Fibroblast of lung (primary cell): ENCODE measurements at places on chromosomes 3 and 15. TPM values are rescaled to one million over a fixed set of nuclear protein-coding genes. Genes with fewer than 3 reads are reported as not detected.

The TTC23 gene
- polyA plus RNA-seq, result 3.5 and 4.1 TPM in 2 replicates

GRCh38 chr3:15536856-15537255, 15.3 kb upstream of the COLQ start:
- no peak for DNase-seq

DNA sequence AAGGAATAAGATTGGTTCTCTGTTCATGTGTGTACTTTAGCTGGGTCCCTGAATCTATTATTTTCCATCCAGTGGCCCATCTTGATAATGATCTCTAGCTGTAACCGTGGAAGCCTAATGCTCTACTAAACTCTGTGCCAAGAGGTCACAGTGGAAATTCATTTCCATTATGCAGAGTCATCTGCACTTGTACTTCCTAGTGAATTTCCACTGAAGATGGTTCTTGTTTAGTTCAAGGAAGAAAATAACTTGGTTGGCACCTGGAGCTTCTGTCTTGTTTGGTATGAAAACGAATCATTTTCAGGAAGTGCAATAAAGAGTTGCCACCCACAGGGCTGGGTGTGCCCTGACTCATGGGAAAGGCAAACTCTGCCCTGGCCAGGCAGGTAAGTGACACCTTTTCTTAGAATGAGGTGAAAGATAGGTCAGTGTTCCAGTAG, 10.3 kb downstream of the LPP start:
- DNase-seq, result no peak

DNA sequence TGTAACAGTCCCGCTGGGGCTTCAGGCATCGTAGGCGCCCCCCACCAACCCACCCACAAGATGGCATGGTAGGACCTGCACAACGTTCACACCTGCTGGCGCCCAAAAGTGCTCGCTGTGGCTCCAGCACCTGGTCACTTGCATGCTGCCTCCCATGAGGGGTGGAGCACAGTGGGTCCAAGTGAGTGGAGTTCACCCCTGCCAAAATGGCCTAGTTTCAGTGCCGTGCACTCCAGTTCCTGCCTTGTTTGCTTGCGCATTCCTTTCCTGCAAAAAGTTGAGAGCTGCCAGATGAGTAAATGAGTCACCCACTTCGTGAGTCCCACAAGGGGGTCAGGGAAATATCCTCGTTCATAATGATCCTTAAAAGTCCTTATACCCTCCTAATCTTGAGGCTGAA, 788.7 kb upstream of the DPPA4 start:
- DNase-seq, result peak; percentile 53

- no peak for DNase-seq
These were observed 5.8 kb upstream of the SLC6A20 start for GRCh38 chr3:45802146-45802545.

DNA sequence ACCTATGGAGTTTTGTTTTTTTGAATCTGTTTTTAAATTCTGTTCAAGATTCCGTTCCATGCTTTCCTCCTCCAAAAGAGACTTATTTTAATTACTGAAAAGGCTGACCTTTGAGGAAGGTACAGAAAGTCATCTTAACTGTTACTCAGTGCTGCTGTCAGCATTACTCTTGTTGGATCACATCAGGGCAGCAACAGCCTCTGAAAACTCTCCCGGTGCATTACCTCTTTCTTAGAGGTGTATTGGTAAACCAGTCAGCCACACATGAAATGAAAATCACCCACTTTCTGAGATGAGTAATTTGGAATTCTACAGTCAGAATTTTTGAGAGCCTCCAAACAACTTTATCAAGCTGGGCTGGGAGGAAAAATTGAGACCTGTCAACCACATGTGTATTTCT, 88.5 kb upstream of the LIMD1 start:
- no peak for DNase-seq

DNA sequence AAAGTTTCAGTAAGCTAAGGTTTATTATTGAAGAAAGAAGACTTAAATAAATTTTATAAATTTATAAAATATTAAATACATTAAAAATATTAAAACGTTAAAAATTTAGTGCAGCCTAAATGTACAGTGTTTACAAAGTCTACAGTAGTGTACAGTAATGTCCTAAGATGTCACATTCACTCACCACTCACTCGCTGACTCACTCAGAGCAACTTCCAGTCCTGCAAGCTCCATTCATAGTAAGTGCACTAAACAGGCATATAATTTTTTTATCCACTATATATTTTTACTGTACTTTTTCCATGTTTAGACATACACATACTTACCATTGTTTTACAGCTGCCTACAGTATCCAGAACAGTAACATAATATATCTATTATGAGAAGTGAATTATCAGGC, 51.5 kb downstream of the TJP1 start:
- DNase-seq, result peak; percentile 63

- DNase-seq, result no peak
These were observed 55.6 kb upstream of the SKOR1 start for GRCh38 chr15:67769497-67770357.

- peak; percentile 53 for DNase-seq
These were observed 8.4 kb upstream of the PLA2G4D start for GRCh38 chr15:42102646-42103235.

- no peak for DNase-seq
These were observed 55.5 kb upstream of the MRPS22 start for GRCh38 chr3:139288266-139288821.

The LRRC15 gene
- polyA plus RNA-seq, result 0.58 and 0.91 TPM in 2 replicates

DNA sequence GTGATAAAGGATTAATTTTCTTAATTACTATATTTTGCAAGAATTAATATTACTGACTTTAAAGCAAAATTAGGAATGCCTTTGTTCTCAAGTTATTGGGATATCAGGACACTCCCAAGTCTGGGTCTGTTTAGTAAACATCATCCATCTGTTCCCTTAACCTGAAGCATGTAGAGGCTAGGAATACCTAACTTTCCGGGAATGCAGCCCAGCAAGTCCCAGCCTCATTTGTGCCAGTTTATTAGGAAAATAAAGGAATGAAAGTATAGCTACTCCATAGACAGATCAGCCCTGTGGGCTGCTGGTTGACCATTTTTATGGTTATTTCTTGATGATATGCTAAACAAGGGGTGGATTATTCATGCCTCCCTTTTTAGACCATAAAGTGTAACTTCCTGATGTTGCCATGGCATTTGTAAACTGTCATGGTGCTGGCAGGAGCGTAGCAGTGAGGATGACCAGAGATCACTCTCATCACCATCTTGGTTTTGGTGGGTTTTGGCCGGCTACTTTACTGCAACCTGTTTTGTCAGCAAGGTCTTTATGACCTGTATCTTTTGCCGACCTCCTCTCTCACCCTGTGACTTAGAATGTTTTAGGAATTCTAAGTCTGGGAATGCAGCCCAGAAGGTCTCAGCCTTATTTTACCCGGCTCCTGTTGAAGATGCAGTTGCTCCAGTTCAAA, 540.2 kb downstream of the NAALADL2 start:
- no peak for DNase-seq

The GRK7 gene
- not detected in 2 replicates for polyA plus RNA-seq

DNA sequence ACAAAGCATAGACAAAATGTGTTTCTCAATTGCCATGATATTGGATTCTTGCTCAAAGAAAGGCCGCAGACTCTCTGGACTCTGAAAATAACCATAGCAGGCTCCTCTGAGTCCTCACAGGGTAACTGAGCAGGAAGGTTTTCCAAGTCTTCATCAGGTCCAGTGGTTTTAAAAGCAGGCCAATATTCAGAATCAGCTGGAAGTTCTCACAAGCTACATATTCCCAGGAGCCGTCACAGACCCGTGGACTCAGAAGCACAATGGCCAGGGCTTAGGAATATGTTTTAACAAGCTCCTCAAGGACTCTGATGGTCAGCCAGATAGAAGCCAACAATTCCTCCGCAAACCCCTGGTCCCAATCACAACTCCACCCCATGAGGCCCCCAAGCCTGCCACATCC, 256.1 kb upstream of the ADAMTS9 start:
- DNase-seq, result no peak

GRCh38 chr3:173584838-173585831, 187.6 kb downstream of the NLGN1 start:
- peak; percentile 79 for DNase-seq

The C3orf52 gene
- polyA plus RNA-seq, result 1.5 and 3.7 TPM in 2 replicates

DNA sequence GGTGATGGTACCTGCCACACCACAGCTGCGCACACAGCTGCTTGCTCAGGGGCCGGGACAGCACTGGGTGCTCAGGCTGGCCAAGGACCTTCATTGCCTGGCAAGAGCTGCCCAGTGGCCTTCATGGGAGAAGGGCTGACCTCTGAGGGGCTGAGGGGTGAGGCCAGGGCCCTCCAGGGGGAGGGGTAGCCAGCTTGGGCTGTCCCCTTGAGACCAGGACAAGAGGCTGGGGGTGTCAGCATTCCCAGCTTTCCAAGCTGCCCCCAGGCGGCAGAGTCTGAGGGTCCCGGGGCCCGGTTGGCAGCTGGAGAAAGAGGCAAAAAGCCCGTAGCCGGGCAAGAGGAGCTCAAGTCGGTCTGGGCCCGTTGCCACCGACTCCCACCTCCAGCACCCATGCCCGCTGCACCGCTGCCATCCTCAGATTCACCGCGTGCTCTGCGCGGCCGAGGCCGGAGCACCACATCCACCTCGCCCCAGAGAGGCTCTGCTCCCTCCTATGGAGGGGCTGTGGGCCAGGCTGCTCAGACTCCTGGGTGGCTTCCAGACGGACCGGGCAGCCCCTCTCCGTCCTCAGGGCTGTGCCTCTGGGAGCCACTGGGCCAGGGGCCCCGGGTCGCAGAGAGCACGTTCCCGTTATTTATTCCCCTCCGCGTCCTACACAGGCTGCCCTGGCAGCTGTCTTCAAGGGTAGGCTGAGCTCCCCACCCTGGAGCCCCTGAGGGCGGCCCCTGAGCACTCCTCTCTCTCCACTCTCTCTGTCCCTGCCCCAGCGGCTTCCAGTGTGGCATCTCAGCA, 51.5 kb downstream of the PLXNA1 start:
- DNase-seq, result no peak

The CCR8 gene
- polyA plus RNA-seq, result not detected in 2 replicates

The ADAMTS9 gene
- 0.69 and 0.82 TPM in 2 replicates for polyA plus RNA-seq

DNA sequence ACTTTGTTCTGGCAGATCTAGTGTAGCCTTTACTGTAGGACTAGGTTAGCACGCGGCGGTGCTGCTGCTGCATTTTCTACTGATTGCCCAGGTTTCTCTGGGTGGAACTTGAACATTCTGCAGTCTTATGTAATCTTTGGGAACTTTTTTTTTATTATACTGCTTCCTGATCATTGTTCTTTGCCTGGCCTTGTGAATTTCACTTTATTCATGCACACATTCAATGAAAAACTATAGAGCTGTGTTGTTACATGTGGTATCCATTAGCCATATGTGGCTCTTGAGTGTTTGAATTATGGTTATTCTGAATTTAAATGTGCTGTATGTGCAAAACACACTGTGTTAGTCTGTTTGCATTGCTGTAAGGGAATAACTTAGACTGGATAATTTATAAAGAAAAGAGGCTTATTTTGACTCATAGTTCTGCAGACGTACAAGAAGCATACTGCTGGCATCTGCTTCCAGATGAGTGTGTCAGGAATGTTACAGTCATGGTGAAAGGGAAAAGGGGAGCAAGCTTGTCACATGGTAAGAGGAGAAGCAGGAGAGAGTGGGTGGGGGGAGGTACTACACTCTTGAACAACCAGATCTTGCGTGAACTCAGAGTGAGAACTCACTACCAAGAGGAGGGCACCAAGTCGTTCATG, 26.5 kb downstream of the MEF2A start:
- peak; percentile 58 for DNase-seq

DNA sequence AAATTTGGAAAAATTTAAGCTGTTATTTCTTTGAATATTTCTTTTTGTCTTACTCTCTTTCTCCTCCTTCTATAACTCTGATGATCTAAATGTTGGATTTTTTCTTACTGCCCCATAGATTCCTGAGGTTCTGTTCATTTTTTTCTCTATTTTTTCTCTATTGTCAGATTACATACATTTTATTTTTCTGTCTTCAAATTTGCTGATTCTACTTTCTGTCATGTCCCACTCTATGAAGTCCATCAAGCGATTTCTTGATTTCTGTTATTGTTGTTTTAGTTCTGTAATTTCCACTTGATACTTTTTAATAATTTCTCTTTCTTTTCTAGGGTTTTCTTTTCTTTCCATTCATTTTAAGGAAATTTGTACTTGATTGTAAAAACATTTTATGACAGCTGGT, 83.7 kb upstream of the THRB start:
- no peak for DNase-seq

DNA sequence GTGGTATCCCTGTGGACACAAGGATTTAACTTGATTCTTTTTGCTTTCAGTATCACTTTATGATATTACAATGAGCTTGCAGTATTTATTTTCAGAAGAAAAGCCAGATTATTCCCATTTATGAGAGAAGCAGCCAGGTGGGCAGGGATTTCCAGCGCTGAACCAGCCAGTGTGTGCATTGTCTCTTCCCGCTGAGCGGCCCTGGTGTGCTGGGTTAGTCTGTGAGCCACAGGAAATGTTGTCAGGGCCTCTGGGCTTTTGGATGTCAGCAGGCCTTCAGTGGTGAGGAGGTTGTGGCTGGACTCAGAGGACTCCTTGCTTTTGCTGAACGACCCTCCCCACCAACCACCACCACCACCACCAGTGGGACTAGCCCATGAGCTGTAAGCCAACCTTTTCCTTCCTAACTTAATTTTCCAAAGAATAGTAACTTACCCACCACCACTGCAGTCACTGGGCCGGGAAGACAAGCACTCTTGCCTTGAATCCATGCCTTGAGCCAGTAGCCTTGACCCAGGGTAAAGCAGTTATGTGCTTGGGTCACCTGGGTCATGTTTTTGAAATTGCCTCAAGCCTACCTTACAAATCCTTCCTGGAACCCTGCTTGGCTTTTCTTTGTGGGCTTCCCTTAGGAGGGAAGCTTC, 33.1 kb downstream of the FLNB start:
- no peak for DNase-seq

The ZNF662 gene
- polyA plus RNA-seq, result 0.69 and 1.2 TPM in 2 replicates

GRCh38 chr3:16290007-16290826, 25.2 kb downstream of the OXNAD1 start:
- peak; percentile 44 for DNase-seq

The GOLGA8T gene
- polyA plus RNA-seq, result 0.03 TPM in 1 of 2 replicates, not detected in the other

DNA sequence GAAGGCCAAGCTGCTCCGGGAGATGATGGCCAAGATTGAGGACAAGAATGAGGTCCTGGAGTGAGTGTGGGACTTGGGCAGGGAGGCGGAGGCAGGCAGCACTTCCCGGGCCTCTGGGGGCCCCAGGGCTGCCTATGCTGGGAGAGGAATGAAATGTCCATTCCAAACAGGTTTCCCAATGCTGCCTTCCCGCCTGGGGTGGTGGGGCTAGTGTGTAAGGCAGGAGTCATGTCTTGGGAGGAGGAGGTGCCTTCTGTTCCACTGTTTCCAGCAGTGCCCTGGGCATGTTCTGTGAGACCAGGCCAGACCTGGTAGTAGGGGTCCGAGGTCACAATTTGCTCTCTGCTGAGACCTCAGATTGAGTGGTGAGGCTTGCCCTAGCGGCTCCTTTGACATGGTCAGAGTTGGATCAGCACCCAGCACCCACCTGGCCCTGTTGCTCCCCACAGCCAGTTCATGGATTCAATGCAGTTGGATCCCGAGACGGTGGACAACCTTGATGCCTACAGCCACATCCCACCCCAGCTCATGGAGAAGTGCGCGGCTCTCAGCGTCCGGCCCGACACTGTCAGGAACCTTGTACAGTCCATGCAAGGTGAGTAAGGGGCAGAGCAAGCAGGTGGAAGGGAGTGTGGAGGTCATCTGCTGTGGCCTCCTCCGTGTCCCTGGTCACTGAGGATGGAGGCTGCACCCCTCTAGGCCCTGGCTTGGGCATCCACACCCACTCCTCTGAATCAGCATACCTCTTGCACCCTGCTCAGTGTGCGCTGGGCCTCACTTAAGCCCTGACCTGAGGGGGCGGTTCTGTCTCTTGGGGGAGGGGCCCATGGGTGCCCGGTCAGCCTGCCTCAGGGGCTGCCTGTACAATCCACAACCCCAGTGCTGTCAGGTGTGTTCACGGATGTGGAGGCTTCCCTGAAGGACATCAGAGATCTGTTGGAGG, 27.3 kb downstream of the PTPN23 start:
- no peak for DNase-seq

The GANC gene
- 14.2 and 15.1 TPM in 2 replicates for polyA plus RNA-seq
